ENCODE measurements at places on chromosomes 12 and 14. TPM values are rescaled to one million over a fixed set of nuclear protein-coding genes. Genes with fewer than 3 reads are reported as not detected.

Gene DEPDC4
- total RNA-seq = 0.62 TPM

Gene ARHGEF40
- total RNA-seq = 26.3 TPM

Gene LRRC43
- 0.43 TPM for total RNA-seq

DNA sequence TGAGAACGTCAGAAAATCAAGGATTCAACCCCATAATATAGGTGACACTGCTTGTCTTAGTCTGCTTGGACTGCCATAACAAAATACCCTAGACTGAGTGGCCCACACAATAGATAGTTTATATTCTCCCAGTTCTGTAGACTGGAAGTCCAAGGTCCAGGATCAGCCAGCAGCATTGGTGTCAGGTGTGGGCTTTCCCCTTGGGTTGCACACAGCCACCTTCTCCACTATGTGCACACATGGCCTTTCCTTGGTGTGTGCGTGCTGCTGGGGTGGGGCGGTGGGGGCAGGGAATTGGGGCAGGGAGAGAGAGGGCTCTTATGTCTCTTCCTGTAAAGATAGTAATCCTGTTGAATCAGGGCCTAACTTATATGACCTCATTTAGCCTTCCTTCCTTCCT is 106.4 kb downstream of the SLC25A47 start:
- no peak for DNase-seq

DNA sequence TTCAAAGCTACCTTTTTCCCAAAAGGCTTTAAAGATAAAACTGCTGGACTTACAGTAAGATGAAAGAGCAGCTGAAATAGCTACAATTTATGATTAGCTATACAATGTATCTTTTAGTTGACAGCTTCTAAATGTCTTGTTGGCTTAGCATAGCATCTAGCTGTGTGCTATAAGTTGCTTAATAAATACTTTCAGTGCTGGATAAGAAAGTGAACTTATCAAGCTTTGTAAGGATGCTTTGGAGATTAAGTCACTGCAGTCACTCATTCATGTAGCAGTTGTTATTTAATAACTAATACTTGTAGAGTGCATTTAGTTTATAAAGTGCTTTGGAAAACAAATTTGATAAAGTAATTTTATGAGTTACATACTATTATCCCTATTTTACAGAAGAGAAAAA is 14.6 kb downstream of the CFAP54 start:
- DNase-seq = no peak

- DNase-seq = no peak
Observed at GRCh38 chr12:39912211-39912980, 193.5 kb downstream of the SLC2A13 start.

DNA sequence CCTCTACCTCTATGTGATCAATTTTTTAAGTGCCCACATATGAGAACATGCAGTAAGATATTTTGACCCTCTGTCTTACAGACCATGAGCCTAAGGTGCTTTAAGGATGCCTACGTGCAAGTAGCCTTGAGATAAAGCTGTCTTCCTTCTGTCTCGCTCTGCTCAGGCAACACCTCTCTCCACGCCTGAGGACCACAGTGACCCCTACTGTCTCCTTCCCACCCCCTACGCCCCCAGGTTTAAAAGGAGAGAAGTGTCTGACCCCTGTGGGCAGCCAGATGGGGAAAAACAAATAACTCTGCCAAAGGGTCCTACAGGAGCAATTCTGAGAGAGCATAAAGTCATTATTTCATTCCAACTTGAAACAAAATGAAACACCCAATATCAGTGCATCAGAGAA is 286.4 kb upstream of the TMEM132C start:
- no peak for DNase-seq
